ENCODE measurements at places on chromosomes 1 and 21.

GRCh38 chr1:154429118-154429517, 24.0 kb downstream of the IL6R start:
- no peak for DNase-seq

GRCh38 chr1:25895365-25895990, 10.7 kb downstream of the STMN1 start:
- peak; percentile 88 for DNase-seq

GRCh38 chr1:186967656-186968394, 139.1 kb downstream of the PLA2G4A start:
- no peak for DNase-seq

DNA sequence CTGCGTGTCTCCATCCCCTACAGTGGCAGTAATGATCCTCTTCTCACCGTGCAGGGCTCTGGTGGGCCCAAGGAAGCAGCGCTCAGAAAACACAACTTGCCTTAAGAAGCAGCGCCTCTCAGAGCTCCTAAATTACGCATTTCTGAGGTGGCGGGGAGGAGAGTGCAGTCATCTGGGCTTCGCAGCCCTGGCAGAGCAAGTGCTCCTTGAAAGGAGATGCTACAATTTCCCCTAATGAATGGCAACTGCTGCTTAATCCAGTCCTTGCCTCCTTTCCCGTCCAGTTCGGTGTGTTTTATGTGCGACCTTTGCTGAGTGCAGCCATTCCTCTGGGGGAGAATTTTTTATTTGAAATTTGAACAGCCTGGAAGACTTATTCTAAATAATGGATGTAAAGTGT, 287.3 kb downstream of the PTPRU start:
- DNase-seq = no peak

DNA sequence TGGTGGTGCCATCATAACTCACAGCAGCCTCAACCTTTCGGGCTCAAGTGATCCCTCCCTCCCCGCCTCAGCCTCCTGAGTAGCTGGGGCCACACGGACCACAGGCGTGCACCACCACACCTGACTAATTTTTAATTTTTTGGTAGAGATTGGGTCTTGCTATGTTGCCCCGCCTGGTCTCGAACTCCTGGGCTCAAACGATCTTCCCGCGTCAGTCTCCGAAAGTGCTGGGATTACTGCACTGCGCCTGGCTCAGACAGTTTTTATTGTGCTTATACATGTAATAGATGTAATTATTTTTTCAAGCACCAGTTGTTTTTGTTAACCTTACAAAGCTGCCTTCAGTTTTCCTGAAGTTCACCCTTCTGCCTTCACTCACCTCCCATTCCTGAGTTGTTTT, 38.0 kb upstream of the HMGN1 start:
- no peak for DNase-seq

DNA sequence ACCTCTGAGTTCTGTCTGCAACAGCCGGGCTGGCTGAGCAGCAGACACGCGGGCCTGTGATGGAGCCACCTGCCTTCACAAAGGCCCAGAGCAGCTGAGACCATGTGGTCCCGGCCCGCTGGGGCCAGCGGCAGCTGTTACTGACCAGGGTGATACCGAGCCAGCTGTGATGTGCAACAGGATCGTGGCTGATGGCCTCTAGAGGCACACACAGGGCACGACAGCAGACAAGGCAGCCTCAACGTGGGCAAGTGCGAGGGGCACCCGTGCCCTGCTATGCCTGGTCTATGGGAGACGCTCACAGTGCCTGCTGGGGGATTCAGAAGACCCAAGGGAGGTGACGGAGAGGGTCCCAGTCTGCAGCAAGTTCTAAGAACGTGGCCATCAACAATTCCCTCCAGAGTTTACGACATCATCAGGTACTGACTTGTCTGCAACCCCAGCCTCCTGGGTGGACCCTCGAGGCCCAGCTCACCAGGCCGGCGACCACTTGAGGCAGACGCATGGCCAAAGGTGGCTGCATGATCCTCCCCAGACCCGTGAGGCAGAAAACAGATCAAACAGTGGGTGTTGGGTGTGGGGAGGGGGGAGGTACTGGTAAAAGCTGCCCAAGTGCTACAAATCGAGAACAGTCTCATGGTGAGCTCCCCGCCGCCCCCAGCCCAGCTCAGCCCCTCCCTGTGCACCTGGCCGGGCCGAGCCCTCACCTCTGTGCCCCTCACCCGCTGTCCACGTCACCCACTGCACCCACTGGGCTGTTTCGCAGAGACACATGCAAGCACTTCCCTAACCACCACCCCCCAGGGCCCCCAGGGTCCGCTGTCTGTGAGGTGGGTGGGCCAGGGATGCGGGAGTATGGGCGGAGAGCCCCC, 6.0 kb downstream of the POFUT2 start:
- DNase-seq = no peak

GRCh38 chr1:156244712-156245111, 2.7 kb downstream of the BGLAP start:
- no peak for DNase-seq

DNA sequence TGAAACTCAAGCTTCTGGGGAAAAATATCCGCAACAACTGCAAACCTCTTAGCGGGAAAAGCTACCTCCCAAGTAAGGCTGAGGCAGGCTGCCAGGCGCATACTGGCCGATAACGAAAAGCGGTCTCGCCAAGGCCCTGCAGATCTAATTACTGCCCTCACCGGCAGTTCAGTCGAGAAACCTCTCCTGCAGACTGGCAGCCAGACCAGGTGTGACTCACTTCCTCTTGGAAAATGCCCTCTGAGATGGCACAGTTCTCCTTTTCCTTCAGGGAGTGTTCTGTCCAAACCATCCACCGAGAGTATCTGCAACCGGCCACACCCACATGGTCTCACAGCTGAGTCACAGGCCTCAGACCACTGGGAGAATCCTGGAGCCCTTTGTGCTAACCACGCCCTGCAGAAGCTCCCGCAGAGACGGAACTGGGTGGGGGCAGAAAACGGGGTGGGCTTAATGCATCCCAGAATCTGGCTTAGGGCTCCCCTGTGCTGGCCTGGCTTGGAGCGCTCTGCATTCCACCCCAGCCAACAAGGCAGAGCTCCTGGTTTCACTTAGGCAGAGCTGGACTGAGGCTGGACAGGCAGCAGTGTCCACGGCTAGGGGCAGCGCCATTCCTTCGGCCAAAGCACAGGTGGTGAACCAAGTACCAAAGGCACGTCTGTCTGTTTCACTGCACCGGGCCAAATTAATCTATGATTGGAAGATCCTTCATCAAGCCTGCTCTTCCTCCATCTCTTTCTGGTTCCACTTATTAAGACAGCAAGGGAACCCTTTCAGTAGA, 1.2 kb downstream of the S100A10 start:
- no peak for DNase-seq

DNA sequence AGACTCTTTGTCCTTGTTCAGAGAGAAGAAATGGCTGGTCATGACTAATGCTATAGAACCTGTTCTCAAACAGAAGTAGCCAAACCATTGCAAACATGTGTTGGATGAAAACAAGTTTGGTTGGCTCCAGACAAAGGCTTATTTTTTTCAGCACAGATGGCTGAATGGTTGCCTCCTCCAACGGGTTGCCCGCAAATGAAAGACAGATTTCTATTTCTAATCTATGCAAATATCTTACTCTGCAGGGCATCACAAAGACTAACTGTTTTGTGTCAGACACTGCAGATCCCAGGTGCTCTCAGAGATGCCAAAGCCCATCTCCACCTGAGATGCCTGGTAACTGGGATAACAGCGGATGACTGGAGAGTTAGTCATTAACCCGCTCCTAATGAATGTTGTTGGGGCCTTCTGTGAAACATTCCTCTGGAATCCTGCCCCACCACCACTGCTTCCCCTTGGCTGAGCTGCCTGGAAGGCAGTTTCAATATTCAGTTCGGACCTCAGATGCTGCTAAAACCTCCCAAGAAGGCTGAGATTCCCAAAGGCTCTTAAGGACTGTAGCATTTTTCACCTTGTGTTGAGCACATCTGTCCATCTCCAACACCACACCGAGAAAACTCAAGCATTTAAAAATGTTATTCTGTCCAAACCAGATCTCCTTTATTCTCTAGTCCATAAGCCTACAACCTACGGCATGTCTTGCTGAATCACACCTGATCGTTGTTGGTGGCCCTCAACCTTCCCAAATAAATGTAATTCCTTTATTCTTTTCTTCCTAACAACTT, 104.4 kb downstream of the PTPN14 start:
- no peak for DNase-seq

DNA sequence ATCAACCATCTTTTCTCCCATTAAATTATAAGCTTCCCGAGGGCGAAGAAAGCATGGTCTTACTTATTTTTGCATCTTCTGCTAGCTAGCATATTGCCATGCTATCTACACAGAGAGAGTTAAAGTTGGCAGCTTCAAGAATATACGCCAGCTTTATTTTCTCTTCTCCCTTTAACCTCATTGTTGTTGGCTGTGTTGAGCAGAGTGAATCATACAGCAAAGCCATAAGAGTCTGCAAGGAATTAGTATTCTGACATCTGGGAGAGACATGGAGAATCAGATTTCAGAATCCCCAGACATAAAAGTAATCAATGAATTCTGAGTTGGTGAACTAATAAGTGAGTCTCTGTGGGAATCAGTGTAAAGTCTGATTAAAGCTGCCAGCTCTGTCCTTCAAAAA, 649.6 kb upstream of the PTBP2 start:
- DNase-seq = no peak

GRCh38 chr1:86852289-86852688, 61.6 kb downstream of the SELENOF start:
- DNase-seq = no peak

DNA sequence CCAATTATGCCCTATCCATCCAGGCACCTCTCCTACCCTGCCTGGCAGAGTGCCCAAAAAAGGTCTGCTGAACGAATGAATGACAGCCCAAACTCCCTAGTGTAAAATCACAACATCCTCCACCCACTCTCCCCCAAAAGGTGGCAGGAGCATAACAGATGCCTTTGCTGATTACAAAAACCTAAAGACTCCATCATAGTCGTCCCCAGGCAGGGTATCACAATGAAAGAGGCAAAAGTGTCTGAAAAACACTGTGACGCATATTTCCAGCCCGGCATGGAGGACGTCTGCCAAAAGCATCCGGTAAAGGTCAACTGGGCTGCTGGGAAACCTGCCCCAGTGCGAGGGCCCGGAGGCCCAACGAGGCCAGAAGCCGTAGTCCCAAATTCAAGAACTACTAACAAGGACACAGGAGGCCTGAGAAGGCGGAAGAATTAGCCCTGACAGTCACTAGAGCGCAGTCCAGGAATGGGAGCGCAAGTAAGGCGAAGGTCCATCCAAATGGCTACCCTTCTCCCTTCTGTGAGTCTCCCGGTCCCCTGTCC, 576 bp downstream of the SMIM12 start:
- no peak for DNase-seq

DNA sequence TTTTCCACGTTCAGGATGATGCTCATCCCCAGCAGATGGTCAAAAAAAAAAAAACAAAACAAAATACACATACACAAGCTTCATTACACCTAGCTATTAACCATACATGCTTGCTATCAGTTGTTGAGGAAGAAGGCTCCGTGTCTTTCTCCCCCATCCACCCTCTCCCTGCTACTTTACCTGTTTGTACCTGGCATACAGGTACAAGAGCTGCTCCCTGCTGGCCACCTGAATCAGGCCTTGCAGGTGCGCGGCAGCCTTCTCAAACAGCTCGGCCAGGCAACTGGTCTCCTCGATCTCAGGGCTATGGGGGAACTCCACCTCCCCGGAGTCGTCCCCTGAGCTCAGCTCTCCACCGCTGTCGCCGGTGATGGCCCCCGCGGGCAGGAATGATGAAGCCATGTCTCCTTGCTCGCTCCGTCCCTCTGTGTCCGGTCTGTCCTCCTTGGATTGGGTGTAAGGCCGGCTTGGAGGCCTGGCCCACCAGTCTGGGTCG, 464 bp downstream of the ACBD6 start:
- peak; percentile 77 for DNase-seq

DNA sequence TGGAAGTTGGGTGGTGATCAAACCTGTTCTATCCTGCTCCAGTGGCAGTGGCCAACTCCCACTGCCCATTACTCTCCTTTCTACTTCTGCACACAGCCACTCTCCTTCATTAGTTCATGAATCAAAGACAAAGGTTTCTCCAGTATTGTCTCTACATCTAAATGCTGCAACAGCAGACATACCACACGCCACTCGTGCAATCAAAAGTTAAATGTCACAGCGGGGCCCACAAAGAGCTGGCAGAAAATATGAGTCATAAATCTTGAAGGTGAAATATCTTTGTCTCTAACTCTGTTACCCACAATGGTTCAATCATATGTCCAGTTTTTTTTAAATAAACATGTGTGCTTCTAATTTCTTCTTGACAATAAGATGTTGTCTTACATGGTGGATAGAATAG, 13.3 kb downstream of the APCS start:
- no peak for DNase-seq

- no peak for DNase-seq
These were observed 139.3 kb upstream of the KIAA0040 start for GRCh38 chr1:175331891-175332290.

- DNase-seq = no peak
These were observed 212.1 kb upstream of the FMN2 start for GRCh38 chr1:239879321-239880170.

- no peak for DNase-seq
These were observed 88.3 kb upstream of the ARHGAP29 start for GRCh38 chr1:94325377-94326302.

DNA sequence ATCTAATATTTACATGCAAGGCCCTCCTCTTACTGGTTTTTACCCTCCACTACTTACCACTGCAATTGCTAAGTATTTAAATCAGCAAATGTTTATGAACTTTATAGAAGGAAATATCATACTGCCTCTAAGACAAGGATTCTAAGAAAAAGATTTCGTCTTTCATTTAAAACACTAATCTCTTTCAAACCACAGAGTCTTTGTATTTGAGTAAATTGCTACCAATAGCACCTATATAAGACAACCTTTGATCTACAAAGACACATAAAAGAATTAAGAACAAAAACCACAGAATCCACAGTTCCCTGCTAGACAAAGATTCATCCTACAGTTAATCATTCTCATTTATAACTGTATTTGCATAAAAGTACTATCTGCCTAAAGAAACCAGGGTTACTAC, 37.6 kb downstream of the RNF115 start:
- DNase-seq = no peak

Data from NCI-H1092 (cell line).